ENCODE measurements at places on chromosomes 12 and 14.
A peak's percentile ranks its signal among the peaks of the same experiment; 100 is the strongest.

DNA sequence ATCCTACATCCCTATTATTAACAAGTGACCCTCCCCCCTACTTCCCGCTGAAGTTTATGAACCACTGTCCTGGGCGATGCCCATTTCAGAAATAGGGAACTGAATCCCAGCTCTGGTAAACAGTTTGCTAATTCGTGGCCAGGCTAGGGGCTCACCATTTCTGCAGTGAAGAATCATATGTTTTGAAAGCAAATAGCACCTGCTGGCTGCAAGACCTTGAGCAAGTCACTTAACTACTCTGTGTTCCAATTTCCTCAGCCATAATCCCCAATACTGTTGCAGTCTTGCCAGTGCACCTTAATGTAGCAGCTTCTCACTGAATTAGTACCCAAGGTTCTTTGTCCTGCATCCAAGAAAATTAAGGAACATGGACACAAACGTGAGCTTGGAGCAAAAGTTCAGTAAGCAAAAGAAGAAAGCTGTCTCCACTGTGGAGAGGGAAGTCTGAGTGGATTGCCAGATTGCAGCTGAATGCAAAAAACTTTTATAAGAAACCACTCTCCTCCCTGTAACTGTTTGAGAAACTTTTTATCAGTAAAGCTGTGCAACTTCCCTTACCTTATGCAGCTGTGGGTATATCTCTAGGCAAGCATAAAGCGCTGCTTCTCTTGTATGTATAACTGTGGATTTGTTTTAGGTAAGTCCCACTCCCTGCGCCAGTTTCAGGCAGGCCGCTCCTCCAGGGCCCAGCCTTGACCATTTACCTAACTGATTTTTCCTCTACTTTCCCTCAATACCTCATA lies 824 bp downstream of the OAS1 start:
- no peak for DNase-seq

DNA sequence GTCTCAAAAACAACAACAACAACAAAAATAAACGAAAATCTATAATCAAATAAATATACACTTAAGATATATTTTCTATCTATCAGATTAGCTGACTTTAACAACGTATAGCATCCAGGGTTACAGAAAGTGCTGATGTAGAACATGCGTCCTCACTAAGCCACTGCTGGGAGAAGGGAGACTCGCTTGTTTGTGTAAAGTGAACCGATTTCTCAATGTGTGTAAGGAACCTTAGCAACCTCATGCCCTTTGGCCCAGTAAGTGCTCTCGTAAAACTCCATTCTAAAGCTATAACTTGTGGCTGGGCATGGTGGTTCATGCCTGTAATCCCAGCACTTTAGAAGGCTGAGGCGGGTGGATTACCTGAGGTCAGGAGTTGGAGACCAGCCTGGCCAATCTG lies 23.8 kb downstream of the NFKBIA start:
- peak; percentile 81 for DNase-seq

DNA sequence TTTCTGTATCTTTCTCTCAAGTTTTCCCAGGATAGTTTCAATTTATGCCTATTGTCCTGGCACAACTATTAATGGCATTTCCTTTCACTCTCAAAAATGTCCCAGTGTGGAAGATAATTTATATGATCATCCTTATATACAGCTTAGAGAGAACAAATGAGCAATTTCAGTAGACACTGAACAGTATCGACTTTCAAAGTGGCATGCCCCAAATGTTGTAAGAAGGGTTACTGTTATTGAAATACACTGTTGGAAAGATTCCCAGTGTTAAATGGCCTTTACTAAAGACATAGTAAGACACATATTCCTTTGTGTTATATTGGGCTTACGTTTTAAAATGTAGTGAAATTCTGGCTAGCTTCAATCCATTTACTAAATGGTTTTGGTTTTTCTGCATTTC lies 202.3 kb upstream of the CDKN3 start:
- DNase-seq: no peak

GRCh38 chr12:45329238-45329637 lies 113.3 kb downstream of the ANO6 start:
- DNase-seq: peak; percentile 73

DNA sequence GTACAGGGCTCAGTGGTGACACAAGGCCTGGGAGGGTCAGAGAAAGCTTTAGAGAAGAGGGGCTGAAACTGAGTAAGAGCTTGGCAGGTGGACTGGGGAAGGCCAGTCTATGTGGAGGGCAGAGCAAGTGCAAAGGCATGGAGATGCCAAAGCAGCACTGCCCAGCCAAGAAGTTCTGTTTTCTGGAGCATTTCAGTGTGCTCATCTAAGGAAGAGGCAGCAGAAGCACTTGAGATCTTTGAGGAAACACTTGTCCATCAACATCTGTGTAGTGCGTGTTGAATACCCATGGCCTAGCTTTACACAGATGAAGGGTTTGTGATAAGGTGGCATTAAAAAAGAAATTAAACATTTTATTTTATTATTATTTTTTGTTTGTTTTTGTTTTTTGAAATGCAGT lies 52.8 kb downstream of the FOS start:
- DNase-seq: no peak

- peak; percentile 98 for DNase-seq
These were observed 9.0 kb downstream of the DMAC2L start for GRCh38 chr14:50321009-50321660.

DNA sequence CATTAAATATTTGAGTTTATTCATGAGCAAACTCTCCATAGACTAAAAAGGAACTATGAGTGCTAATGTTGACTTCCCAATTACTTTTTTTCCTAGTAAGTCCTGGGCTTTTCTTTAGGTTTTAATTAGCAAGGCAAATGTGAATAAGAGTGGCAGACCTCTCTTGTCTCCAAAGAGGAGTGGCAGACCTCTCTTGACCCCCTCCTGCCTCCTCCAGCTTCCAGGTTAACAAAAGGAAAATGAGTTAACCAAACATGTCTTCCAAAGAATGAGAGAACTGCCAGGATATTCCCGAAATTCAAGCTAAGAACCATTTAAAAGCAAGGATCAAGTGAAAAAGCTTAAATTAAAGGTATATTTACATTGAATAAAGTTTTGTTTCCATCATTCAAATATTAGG lies 253.2 kb downstream of the MDGA2 start:
- no peak for DNase-seq

DNA sequence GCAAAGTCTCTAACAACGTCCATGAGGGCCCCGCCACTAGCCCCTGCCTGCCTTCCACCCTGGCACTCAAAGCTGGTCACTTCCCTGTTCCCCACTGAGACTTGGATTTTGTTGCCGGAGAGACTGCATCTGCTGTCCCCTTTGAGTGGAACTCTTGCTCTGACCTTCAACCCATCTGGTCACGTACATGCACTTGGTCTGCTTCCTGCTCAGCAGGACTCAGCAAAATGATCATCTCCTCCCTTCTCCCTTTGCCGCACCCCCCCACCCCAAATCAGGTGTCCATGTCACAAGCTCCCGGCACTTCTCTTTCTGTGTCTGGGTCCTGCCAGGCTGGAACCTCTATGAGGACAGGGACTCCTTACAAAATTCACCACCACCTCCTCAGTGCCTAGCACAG lies 180.9 kb downstream of the CHST11 start:
- DNase-seq: no peak

GRCh38 chr12:41327096-41327895 lies 139.2 kb downstream of the PDZRN4 start:
- no peak for DNase-seq

GRCh38 chr12:53465679-53466078 lies 13.8 kb downstream of the PCBP2 start:
- DNase-seq: no peak
